ENCODE measurements at places on chromosomes 6 and 20.

DNA sequence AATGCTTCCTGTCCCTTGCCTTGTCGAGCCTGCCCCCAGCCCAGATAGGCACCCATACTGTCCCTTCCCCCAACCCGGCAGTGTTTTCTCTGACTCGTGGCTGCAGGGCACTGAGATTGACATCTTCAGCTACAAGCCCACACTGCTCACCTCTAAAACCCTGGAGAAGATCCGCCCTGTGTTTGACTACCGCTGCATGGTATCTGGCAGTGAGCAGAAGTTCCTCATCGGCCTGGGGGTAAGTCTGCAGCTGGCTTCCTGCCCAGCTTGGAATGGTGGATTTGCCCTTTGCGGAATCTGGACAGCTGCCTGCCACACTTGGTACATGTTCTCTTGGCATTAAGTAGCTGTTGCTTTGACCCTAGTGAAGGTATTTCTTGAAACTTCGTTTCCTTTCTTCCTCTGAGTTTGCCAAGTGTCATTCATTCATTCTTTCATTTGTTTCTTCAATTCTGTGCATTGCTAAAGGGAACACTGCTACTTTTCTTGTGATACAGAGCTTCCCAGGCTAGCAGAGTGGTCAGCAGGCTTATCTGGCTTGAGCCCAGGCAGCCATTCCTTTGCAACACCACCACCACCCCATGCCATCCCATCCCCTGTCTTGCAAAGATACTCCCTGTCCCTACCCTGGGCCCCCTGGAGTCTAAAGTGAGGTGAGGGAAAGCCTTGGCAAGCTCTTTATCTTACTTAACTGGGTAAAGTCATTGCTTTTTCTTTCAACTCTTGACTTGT lies 26.2 kb downstream of the CCDC167 start:
- DNase-seq, result peak; percentile 84

DNA sequence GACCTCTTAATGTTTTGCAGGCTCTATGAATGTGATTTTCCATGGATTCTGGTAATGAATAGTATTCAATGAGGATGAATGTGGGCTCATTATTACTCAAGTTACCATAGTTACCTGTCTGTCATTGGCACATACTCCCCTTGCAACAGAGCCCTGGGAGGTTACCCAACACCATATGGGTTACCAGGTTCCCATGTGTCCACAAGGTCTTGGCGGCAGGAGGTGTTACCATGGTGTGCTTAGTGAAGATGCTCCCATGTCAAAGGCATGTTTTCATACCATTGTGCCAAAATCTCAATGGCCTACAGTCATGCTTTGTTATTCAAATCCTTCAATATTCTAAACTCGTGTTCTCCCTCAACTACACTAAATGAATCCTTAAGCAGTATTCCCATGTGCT lies 232.5 kb downstream of the HDGFL1 start:
- no peak for DNase-seq

- DNase-seq, result peak; percentile 67
Measured at GRCh38 chr6:161169696-161170095, 104.2 kb downstream of the AGPAT4 start.

GRCh38 chr6:30359276-30359675 lies 14.3 kb downstream of the RPP21 start:
- DNase-seq, result no peak

DNA sequence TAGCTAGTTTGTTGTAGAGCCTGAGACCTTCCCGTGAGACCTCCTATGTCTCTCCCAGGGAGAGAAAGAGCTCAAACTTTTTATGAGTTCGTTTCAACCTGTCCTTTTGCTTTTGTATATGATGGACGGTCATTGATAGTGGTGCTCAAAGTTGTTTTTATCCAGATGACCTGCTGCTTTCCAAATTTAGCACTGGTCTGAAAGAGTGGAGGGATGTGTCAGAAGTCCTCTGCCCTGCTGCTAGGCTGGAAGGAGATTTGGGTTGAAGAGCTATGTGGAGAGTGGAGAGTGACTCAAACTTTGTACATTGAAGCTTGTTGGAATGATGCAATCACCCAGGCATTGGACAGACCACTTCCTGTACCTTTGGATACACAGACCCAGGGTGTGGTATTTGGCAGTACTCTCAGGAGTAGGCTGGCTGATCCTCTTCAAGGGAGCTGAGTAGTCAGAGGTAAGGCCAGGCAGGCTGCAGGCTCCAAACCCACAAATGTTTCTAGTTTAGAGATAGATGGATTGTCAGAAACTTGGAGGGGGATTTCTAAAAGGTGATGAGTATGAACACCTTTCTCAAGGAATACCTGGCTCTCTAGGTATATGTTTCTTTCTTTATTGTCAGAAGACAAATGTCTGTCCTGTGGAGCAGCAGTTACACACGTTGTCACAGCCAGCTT lies 49.4 kb upstream of the RREB1 start:
- no peak for DNase-seq
